ENCODE measurements at places on chromosomes 1 and 21. TPM values are rescaled to one million over a fixed set of nuclear protein-coding genes. Genes with fewer than 3 reads are reported as not detected.
A peak's percentile ranks its signal among the peaks of the same experiment; 100 is the strongest.

Gene TIE1
- not detected for total RNA-seq

DNA sequence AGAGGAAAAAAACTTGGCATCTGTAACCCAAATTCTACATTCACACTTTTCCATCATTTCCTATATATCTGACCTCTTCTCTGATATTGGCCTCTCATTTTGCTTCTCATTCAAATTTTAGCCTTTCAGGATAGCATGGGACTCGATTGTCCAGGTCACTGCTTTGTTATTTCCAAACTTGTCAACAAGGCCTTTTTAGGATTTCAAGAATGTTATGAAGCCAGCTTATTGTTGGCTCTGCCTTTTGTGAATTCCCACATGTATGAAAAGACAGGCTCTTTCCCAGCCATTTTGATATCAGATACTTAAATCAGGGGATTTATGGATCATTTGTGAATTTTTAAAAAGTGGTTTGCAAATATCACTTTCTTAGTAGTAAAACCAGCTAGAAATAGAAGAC lies 663.5 kb downstream of the NCAM2 start:
- DNase-seq, result no peak
- no peaks in the 10 kb centered on the region for H3K27me3 ChIP-seq
- no peaks in the 10 kb centered on the region for H3K36me3 ChIP-seq

Gene PGLYRP3
- total RNA-seq, result not detected

DNA sequence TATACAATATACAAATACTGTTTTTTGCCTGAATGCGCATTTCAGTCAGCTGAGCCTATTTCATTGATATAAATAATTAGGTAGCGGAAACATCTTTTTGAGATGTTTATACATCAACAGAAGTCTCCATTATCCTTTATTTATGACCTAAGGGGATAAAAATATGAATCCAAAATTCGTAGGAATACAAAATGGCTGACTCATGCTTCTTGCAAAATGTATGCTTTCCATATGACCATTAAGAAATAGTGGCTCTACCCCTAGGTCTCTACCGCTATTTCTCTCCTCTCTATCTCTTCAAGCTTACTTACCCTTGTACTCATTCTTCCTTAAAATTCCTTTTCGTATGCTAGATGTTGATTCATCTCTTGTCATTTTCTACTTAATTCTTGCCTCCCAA lies 338.4 kb upstream of the TMPRSS15 start:
- H3K27ac ChIP-seq, result no peak overlapping the region
- H3K27me3 ChIP-seq, result no peaks in the 10 kb centered on the region
- no peaks in the 10 kb centered on the region for H3K4me1 ChIP-seq
- no peak for DNase-seq

DNA sequence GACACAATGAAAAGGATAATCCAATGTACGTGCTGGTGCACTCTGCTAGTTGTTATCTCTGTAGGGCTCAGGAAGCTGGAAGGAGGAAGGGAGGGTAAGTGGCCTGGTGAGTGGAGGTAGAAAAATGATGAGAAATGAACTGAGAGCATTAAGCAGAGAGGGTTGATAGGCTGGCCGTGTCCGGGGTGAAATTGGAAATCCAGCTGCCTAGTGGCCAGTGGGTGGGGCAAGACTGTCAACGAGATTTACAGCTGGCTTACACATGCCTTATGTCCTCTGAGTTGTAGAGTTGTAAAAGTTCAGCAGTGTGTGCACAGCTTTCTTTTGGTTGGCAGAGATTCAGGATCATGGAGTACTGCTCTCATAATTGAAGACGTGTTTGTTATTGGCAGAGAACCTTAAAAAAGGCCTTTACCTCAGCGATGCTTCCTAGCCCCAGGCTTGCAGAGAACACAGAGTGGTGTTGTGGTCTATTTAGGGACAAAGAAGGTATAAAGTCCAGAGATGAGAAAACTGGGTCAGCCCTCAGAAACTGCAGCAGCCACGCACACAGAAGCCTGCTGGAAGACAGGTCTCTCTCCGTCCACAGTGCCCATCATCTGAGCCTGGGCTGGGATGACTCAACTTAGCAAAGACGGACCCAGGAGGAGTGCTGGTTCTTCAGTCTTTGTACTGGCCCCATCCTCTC lies 132.4 kb downstream of the EDEM3 start:
- no peak overlapping the region for H3K4me3 ChIP-seq
- no peaks in the 10 kb centered on the region for H3K27me3 ChIP-seq
- H3K4me1 ChIP-seq, result no peaks in the 10 kb centered on the region
- H3K36me3 ChIP-seq, result no peaks in the 10 kb centered on the region

DNA sequence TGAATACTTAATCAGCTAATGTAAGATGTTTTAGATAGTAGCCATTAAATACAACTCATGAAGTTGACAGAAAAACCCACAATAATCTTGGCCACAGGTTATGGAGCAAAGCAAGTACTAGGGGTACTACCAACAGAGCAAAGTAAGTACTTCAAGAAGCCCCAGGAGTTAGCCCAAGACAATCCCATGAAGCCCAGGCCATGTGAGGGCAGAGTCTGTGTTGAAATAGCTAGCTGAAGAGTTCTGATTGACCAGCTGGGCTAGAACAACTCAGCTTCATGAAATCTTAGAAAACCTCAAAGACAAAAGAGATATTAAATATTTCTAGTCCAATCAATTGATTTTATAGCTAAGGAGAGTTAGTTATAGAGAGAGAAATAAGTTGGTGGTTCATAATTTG lies 212.9 kb upstream of the HOOK1 start:
- no peak for DNase-seq
- H3K27me3 ChIP-seq, result no peaks in the 10 kb centered on the region
- H3K4me3 ChIP-seq, result no peak overlapping the region
- H3K4me1 ChIP-seq, result no peaks in the 10 kb centered on the region

DNA sequence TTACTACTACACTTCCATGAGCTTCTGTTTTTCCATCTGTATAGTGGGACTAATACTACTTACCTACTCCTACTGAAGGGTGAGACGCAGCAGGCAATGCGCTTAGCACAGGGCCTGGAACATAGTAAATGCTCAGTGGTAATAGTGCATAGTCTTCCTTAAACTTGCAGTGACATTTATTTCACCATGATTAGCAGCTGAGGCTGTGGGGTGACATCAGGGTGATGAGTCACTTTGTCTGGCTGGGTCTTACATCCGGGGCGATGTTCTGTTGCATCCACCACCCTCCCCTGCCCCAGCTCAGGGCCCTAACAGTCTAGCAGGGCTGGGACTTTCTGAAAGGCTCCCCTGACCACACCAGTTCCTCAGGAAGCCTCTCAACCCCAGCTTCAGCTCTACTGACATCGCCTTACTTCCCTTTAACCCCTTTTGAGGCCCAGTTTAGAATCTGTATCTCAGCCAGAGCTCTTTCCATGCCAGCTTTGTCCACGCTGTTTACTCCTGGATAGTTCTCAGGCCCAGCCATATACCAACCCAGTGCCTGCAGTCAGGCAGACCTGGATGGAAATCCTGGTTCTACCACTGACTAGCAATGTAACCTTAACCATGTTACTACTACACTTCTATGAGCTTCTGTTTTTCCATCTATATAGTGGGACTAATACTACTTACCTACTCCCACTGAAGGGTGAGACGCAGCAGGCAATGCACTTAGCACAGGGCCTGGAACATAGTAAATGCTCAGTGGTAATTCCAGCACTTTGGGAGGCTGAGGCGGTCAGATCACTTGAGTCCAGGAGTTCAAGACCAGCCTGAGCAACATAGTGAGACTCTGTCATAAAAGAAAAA lies 66.3 kb downstream of the CD58 start:
- peaks cover 63% of the 10 kb centered on the region for H3K4me1 ChIP-seq
- no peaks in the 10 kb centered on the region for H3K27me3 ChIP-seq
- peak; percentile 64 for DNase-seq
- H3K27ac ChIP-seq, result peak overlapping the region; percentile 83

DNA sequence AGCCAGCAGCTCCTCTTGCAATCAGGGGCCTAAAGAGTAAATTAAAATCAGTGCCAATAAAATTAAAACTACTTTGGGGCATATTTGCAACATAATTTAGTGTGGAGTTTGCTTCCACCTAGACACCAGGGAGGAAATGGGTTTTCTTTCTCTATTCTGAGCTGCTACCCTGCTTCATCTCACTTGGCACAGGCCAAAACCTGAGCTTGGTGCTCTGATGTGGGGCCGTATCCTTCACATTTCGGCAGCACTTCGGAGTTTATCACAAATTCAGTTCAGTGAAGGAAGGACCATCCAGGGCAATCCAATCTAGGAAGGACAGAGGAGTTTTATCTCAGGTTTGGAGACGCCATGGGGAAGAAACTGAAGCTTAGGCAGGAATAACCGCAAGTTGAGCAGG lies 123.6 kb upstream of the SPATA6 start:
- no peak overlapping the region for H3K27ac ChIP-seq
- peaks cover 10% of the 10 kb centered on the region for H3K27me3 ChIP-seq
- H3K36me3 ChIP-seq, result no peaks in the 10 kb centered on the region
- no peaks in the 10 kb centered on the region for H3K4me1 ChIP-seq
- no peak for DNase-seq
- no peak overlapping the region for H3K4me3 ChIP-seq

DNA sequence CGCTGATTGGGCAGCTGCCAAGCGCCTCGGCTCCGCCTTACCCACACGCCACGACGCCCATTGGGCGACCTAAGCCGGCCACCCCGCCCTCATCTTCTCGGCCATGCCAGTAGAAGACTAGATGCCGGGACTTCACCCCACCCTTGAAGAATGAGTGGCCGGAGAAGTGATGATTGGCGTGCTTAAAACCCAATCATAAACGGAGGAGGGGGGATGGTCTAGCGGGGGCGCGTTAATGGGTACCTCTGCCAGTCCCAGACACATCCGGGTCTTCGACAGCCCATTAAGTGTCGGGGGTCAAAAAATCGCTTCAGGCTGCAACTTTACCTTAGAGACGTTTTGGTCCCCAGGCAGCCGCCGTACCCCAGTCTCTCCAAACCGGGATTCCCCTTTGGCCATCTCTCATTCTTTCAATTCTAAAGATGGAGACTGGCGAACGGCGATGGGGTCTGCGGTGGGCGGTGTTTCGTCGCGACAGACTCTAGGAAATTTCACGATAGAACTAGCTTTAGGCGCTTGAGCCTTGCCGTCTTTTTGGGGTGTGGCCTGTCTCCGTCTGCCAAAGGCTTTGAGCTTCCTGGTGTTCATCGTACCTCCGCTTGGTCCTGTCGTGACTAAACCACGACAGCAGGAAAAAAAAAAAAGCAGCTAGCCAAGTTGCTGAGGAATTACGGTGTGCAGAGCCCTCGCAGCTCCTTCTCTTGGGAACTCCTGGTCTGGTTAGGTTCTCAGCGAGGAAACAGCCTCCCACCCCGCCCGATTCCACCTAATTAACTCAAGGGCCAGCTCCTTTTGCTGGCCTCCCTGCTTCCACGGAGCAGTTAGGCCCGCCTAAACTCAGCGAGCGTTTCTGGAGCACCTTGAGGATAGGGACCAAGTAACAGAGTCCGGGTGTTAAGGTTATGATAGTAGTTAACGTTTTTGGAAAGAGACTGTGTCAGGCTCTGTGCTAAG lies at the start of gene GATAD2B:
Gene GATAD2B, minus strand, starts transcription at position 1 of the 954 bp plus-strand sequence. CDS start 94,625 bp downstream, outside the sequence.
- no peaks in the 10 kb centered on the region for H3K27me3 ChIP-seq
- H3K27ac ChIP-seq, result peak within 1 kb of the TSS; percentile 95
- H3K4me1 ChIP-seq, result peaks cover 47% of the 10 kb centered on the region

GRCh38 chr1:237851210-237851845 lies 39.4 kb downstream of the ZP4 start:
- H3K4me1 ChIP-seq, result no peaks in the 10 kb centered on the region
- no peaks in the 10 kb centered on the region for H3K36me3 ChIP-seq
- DNase-seq, result no peak

GRCh38 chr1:33072707-33073106 lies 8.2 kb upstream of the AZIN2 start:
- H3K4me3 ChIP-seq, result no peak overlapping the region
- DNase-seq, result no peak
- peaks cover 2% of the 10 kb centered on the region for H3K27me3 ChIP-seq
- no peak overlapping the region for H3K27ac ChIP-seq

DNA sequence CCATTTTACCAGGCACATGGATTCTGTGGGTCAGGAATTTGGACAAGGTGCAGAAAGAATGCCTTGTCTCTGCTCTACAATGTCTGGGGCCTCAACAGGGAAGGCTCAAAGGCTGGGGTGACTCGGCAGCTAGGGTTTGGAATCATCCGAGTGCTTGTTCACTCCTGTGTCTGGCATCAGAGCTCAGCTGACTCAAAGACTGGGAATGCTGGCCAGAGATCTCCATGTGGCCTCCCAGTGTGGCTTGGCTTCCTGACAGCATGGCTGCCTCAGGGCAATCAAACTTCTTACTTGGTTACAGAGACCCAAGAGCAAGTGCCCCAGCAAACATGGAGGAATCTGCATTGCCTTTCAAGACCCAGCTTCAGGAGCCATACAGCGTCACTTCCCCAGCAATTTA lies 110.5 kb downstream of the TOMM20 start:
- H3K27me3 ChIP-seq, result no peaks in the 10 kb centered on the region
- H3K36me3 ChIP-seq, result no peaks in the 10 kb centered on the region
- H3K4me1 ChIP-seq, result peaks cover 72% of the 10 kb centered on the region
- no peak for DNase-seq
- no peak overlapping the region for H3K4me3 ChIP-seq

- H3K27ac ChIP-seq, result no peak overlapping the region
- H3K36me3 ChIP-seq, result peaks cover 40% of the 10 kb centered on the region
- H3K27me3 ChIP-seq, result no peaks in the 10 kb centered on the region
- H3K4me1 ChIP-seq, result peaks cover 1% of the 10 kb centered on the region
- no peak for DNase-seq
These were observed 126.0 kb downstream of the KIAA0319L start for GRCh38 chr1:35431173-35431599.

- H3K4me1 ChIP-seq, result no peaks in the 10 kb centered on the region
- no peak overlapping the region for H3K4me3 ChIP-seq
- H3K36me3 ChIP-seq, result no peaks in the 10 kb centered on the region
- H3K27me3 ChIP-seq, result peaks cover 12% of the 10 kb centered on the region
These were observed 103.4 kb upstream of the ZNF678 start for GRCh38 chr1:227459977-227460376.

- H3K4me3 ChIP-seq, result no peak overlapping the region
- H3K4me1 ChIP-seq, result no peaks in the 10 kb centered on the region
- H3K36me3 ChIP-seq, result peaks cover 8% of the 10 kb centered on the region
- H3K27me3 ChIP-seq, result peaks cover 25% of the 10 kb centered on the region
These were observed 11.6 kb downstream of the ADAM30 start for GRCh38 chr1:119884711-119885110.

- H3K36me3 ChIP-seq, result no peaks in the 10 kb centered on the region
- H3K4me3 ChIP-seq, result no peak overlapping the region
- DNase-seq, result no peak
- H3K27me3 ChIP-seq, result no peaks in the 10 kb centered on the region
- no peaks in the 10 kb centered on the region for H3K4me1 ChIP-seq
These were observed 156.8 kb upstream of the GORAB start for GRCh38 chr1:170375082-170375723.

- no peak for DNase-seq
- H3K4me1 ChIP-seq, result no peaks in the 10 kb centered on the region
- H3K36me3 ChIP-seq, result peaks cover 87% of the 10 kb centered on the region
- no peaks in the 10 kb centered on the region for H3K27me3 ChIP-seq
- peak overlapping the region; percentile 24 for H3K27ac ChIP-seq
These were observed 27.3 kb downstream of the LY9 start for GRCh38 chr1:160823296-160823695.

- no peaks in the 10 kb centered on the region for H3K36me3 ChIP-seq
- H3K27ac ChIP-seq, result no peak overlapping the region
These were observed 129.7 kb upstream of the UBE2U start for GRCh38 chr1:64073705-64074104.

DNA sequence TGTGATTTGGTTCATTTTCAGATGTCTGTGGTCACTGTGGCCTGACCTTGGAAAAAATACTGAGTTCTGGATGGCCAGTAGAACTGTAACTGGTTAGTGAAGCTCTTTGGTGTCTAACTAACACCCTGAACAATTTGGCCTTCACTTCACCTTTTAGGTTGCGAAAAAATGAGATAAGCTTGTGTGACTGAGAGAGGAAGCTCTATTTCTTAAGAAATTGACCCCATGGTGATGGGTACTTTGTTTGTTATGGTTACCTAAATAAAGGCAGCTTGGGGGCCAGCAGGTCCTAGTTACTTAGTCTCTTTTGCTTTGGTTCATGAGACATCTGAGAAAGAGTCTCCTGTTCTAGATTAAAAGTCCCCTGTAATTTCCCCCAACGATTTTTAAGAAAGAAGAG lies 181.6 kb downstream of the ZNF326 start:
- no peaks in the 10 kb centered on the region for H3K4me1 ChIP-seq
- no peak for DNase-seq
- H3K36me3 ChIP-seq, result no peaks in the 10 kb centered on the region

Measured in activated B cell treated with CpG ODN at 0.5 μM for 24 hours (primary cell).